Activated CD4-positive, alpha-beta T cell treated with anti-CD3 and anti-CD28 coated beads for 1 hour (primary cell): ENCODE measurements at places on chromosomes 16 and 17.

DNA sequence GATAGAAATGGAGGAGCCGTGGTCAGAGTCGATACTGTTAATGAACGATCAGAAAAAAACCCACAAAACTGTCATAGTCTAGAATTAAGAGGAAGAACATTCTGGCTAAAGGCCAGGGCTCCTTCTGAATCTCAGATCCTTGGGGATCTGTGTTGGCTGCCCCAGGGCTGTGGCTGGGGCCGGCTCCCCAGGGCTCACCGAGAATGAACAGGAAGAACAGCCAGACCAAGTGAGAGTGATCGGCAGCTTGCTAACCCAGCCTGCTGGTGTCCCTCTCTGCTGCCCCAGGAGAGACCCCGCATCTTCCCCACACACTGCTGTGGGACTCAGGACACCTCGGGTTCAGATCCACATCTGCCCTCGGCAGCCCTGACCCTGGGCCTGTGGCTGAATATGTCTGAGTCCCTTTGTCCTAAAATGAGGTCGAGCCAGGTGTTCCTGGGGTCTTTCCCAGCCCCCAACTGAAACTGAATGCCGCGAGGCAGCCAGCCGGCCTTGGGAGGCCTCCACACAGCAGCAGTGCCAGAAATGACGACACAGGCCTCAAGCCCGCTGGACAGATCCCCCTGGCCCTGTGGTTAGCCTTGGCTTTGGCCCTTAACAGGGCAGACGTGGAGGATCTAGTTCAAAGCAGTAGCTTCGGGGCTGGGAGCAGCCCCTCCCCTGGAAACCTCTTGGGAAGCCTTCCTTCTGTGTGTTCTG lies 23.9 kb upstream of the CLEC18A start:
- DNase-seq: no peak

DNA sequence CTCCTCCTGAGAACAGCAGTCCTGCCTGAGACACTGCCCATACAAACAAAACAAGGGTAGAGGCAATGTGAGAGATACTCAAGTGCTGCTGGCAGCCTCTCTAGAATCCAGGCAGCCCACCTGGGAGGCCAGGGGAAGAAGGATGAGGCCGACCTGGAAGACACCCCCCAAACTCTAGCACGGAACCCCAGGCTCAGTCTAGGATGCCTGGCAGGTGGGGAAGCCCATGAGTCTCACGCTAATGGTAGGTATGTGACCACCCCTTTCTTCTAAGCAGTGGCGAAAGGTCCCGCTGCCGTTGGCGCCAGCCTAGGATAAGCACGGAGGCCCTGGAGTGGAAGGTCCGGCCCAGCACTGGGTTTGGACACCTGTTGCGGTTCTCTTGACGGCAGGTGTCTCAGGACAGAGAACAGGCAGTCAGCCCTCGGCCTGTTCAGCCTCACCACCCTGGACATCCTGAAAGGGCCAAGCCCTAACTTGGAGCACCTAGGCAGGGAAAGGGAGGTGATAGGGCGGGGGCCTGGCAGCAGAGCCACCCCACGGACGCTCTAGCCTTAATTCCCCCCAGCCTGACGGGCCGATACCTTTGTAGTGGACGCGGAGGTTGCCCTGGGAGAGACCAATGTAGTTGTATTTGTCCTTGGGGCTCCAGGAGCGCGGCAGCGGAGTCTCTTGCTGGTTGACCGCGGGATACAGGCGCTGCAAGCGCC lies 487 bp downstream of the RANBP10 start:
- DNase-seq: no peak

DNA sequence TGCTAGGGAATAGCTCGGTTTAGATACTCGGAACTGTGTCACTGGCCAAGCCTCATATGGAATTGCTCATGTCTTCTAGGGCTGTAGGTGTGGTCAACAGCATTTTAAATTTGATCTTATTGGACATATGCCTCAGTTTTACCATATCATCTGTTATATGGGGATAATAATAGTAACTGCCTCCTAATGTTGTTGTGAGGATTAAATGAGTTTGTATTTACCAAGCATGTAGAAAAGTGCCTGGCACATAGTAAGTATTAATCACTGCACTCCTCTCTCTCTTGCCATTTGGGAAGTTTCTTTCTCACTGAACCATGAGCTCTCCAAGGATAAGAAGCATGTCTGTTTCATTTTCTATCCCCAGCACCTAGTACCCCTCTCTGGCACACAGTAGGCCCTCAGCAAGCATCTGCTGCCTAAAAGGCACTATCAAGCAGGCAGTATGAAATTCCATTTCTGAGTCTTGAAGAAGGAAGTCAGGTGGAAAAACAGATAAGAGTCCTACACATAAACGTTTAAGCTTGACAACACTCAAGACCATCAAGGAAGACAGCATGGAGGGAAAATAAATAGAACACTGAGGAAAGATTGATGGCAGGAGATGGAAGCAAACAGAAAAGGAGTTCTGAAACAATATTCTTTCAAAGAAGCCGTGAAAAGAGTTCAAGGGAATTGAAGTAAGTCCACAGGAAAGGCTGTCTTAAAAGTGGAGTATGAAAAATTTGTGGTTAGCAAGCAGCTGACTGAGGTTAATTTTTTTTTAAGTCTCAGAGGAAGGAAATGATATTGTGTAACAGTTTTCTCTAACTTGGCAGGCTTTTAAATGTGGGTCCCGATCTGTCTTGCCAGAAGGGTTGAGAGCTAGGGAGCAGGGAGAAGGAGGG lies 2.2 kb upstream of the ATP6V0A1 start:
- DNase-seq: no peak

DNA sequence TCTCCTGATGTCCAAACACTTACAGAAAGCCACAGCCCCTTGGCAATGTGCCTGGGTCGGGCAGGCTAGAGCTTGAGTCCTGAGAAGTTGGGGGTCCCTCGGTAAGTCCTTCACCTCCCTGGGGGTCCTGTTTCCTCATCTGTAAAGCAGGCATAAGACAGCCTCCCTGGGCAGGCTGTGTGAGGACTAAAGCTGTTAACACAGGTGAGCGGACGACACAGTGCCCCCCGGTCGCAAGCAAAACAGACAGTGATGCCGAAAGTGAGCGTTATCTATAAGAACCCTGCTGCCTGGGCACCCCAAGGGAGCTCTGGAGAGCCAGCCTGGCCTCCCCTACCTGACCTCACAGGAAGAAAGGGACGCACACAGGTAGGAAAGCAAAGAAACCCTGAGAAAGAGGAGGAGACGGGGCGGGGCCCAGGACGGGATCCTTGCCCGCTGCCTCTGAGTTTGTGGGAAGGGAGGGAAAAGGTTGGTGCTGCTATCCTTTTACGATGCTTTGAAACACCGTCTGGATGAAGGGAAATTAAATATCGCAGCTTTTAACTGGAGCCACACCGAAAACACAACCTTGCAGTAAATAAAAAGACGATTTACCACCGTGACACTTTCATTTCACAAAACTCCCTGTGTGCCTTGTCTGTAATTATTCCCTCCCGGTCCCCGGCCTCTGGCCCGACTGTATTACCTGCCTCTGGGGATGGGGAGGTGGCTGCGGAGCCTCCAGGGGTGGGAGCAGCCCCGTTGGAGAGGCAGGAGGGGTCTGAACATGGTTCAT lies 67.1 kb downstream of the ENGASE start:
- DNase-seq: no peak

- DNase-seq: no peak
Observed at GRCh38 chr17:50863221-50863843, 2.8 kb downstream of the TOB1 start.

DNA sequence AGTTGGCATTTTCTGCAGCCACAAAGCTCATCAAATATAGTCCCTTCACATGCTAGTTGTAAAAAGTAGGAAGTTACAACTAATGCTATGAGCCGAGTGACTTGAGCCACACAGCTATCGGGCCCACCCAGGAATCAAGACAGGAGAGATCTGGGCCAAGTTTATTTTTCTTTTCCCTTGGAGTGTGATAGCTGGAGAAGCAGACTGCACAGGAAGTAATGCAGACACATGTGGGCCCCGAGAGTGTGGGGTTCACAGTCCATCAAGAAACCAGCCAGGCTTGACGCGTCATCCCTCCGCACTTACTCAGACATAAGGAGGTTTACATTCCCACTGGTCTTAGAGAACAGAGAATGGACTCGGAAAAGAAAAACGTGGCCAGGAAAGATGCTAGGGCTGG lies 403.1 kb upstream of the CDH11 start:
- no peak for DNase-seq

- no peak for DNase-seq
Observed at GRCh38 chr16:87499189-87499486, 6.3 kb upstream of the ZCCHC14 start.

DNA sequence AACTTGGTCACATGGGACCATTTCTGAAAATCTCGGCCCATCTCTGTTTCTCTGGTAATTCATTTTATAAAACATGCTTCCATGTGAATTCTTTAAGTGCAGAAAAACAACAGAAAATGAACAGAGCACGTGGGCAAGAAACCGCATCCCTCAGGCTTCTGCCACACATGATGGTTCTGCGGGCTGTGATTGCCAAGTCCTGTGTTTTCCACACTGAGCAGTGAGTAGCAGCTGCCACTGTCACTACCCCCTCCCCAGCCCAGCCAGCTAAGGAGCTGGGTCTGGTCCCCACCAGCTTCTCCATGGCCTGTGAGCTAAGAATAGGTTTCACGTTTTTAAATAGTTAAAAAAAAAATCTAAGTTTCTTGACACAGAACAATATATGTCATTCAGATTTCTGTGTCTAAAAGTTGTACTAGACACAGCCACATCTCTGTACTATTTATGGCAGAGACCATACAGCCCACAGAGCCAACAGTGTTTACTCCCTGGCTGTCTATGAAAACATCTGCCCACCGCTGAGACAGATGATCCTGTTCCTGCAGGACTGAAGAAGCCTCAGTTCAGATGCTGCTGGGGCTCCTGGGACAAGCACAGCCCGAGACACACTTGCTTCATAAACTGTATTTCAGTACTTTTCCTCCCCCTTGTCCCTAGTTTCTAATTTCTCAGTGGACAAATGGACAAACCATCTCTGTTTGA lies 41.5 kb downstream of the USP22 start:
- DNase-seq: no peak

DNA sequence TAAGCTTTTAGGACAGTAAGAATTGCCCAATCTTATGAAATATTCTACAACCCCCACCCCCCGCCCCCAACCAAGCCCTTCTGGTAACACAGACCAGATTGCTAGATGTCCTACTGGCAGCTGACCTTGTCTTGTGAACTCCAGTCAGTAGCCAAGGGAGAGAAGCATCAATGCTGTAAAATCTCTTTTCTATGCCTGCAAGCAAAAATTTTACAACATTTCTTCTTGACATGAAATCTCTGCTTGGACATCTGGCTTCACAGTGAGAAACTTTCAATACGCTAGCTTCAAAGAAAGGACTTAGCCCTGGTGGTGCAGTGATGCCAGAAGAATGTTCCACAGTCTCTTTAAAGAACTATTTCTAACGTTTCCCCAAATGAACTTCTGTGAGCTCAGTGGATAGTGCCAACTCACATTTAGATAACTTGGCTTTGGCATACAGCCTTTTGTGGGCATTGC lies 169.3 kb upstream of the AXIN2 start:
- DNase-seq: no peak

DNA sequence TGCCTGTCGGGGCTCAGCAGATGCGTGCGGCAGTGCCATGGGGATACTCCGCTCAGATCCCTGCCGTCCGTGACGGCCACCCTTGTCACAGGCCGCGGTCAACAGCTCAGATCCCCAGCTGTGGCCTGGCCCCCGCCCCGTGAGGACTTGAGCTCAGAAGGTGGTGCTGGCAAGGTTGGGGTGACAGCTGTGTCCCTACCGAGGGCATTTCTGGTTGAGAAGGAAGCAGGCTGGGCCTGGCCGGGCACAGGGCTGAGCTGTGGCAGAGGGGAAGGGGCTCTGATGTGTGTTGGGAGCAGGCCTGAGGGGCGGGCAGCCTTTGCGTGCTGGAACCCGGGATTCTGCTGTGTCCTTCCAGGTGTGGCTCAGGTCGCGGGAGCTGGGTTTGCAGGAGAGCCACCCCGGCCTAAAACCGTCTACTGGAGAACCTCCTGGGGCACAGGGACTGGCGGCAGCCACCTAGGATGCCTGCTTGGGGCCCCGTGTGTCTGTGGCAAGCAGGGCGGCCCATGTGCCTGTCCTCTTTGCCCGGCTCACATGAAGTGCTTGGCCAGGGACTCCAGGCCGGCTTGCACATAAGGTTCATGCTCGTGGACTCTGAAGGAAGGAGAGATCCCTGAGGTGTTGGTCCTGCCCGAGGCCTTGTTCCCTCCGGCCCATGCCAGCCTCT lies 5.1 kb downstream of the UBE2I start:
- DNase-seq: no peak

DNA sequence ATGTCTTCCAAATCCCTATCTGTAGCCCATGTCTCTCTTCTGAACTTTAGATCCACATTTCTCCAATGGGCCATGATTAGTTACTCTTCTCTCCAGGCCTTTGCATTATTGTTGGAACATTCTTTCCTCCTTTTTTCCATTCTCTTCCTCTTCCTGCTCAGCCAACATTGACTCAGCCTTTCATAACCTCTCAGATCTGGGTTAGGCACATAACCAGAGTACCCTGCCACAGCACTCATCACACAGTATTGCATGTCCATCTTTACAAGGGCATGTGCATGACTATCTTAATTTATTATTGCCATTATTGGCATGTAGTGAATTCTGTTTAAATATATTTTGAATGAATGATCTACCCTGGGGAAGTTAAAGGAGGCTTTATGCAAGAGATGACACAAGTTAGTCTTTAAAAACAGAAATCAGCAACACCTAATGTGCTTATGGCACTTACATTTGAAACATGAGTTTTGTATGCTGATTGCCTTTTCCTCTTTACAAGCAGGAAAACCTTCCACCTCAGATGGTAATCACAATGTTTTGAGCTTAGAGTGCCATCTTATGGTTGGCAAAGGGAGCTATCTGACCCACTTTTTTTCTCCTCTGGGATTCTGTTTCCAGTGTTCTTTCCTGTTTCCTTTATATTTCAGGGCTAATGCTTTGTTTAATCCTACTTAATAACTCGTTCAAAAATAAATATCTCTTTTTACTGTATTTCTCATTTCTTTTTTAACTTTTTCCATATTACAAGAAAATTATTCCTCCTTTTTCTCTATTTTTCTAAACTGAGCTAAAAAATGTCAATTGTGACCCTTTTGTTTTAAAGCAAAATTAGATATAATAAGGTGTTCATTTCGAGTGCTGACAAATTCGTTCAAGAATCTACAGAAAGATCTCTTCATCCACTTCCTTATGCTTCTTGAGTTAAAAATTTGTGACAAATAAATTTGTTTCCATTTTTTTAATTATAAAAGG lies 151.0 kb upstream of the RBL2 start:
- no peak for DNase-seq

GRCh38 chr17:74276541-74277009 lies 2.5 kb downstream of the DNAI2 start:
- no peak for DNase-seq

DNA sequence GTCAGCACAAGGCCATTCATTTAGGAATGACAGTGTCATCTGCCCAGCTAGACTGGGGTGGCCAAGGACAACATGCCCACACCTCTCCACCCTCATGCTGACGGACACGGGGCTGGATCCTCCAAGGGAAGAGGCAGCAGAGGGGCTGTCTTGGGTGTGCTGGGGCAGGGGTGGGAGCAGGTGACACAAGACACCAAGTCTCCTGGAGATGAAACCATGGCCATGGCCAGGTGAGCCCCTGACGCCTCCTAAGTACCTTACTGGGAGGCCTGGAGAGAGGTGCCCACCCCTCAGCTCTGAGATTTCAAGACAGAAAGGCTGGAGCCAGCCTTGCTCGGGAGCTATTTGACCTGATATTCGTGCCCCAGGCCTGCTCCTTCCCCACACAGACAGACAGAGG lies 9.0 kb upstream of the RASD1 start:
- DNase-seq: no peak

- DNase-seq: no peak
Observed at GRCh38 chr17:79897243-79898063, 58.2 kb upstream of the CBX4 start.
